ENCODE measurements at places on chromosomes 12 and 14.

DNA sequence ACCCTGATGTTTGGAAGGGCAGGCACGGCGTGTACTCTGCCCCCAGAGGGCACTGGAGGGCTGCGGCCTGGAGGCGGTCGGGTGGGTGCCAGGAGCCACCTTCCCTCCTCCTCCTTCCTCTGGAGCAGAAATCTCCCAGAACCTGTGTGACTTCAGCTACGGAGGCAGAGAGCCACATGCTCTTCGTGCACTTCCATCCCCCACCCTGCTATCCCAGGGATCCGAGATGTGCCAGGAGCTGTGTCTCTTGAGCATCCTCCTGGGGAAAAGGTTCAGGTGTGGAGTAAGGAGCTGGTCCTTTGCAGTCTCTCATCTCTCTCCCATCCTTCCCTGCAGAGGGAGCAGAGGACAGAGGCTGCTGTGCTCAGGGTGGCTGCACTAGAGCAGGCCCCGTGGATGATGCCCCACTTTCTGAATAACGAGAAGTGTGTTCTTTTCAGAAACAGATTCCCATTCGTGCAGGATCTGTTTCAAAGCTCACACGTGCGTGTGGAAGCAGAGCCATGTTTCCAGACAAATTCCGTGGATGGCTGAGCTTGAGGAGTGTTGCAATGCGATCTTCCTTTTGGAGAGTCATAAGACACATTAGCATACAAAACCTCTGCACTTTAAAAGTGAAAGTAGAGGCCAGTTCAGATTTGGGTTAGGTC is 162.9 kb downstream of the ADGRD1 start:
- no peak for DNase-seq

GRCh38 chr14:30600922-30601918 is 20.9 kb upstream of the SCFD1 start:
- no peak for DNase-seq

DNA sequence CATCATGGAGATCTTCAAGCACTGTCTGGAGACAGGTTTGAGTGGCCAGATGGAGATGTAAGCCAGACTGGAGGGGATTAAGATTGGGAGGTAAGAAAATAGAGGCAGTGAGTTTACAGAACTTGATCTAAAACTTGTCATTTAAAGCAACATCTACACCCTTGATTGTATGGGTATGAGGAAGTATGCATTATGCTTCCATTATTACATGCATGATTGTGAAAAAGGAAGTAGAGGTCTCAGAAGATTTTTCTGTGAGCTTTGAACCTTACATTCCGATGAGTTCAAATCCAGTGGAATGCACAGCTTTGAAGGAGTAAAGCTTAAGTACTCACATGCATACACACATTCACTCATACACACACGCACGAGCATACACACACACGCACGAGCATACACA is 550.8 kb downstream of the MED13L start:
- DNase-seq: no peak

DNA sequence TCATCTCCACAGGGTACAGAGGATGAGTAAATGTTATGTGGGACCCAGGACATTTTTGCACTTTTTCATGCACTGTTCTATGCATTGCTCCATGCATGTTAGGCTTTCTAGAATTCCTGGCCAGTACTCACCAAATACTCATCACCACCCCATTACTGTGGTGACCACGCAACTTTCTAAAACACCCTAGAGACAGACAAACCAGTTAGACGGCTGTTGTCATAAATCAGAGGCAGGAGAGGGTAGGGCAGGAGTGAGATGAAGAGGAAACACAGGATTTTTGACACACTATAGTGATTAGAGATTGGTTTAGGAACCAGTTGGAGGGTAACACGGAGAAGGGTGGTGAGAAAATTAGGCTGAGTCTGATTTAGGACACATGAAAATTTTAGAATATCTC is 59.3 kb downstream of the IFNG start:
- no peak for DNase-seq

GRCh38 chr12:100601626-100602025 is 28.1 kb downstream of the GAS2L3 start:
- DNase-seq: no peak

DNA sequence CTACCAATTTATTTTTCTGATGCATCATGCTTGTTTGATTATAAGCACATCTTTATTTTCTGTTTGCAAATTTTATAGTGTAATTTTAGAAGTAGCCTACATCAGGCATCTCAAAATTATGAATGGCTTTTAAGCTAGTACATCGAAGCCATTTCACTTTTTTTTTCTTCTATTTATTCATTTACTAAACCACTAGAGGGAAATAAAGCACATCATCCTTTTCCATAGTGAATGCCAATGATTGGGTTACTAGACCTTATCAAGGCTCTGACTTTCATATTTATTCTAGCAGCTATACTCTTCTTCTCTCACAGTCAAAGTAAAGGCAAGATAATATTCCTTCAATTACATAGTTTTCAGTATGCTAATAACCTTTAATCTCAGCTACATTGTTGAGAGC is 736.4 kb upstream of the LRFN5 start:
- no peak for DNase-seq

GRCh38 chr14:80211153-80212022 is at the start of gene DIO2:
TSS of gene DIO2 (minus strand) at chr14:80211504. CDS start at chr14:80211472, 32 bp downstream.
- peak; percentile 32 for DNase-seq

DNA sequence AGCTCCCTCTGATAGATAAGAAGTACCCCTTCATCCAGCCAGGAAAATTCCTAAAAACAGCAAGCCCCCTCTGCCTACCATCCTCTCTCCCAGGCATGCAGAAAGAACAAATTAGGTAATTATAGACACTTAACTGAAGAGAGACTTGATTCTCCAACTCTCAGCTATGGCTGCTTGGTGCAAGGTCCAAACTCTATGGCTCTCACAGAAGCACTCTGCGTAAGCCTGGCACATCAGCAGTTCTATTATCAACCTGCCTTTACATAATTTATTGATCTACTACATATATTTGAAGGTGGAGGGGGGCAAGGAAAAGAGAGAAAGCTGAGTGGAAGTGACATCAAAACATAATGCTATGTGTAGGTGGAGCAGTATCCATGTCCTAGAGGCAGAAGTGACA is 1.1 kb upstream of the MYO1A start:
- no peak for DNase-seq

- no peak for DNase-seq
Observed at GRCh38 chr12:71070416-71071128, 87.2 kb downstream of the TSPAN8 start.

DNA sequence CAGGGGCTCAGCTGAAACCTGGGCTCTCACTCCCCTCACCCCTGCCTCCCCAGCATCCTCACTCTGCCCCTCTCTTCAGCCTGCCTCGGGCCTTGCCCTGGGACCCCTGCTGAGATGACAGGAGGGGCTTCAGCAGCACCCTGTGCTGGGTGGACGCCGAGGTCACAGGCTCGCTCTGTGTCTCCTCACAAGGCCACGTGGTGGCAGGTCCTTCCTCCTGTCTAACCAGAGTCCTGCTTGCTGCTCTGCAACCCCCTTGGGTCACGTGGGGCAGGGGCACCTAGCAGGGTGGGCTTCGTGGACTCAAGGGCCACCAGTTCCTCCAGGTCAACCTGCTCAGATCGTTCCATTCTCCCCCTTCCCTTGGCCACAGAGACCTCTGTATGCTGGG is 90.4 kb downstream of the TMEM121 start:
- no peak for DNase-seq

DNA sequence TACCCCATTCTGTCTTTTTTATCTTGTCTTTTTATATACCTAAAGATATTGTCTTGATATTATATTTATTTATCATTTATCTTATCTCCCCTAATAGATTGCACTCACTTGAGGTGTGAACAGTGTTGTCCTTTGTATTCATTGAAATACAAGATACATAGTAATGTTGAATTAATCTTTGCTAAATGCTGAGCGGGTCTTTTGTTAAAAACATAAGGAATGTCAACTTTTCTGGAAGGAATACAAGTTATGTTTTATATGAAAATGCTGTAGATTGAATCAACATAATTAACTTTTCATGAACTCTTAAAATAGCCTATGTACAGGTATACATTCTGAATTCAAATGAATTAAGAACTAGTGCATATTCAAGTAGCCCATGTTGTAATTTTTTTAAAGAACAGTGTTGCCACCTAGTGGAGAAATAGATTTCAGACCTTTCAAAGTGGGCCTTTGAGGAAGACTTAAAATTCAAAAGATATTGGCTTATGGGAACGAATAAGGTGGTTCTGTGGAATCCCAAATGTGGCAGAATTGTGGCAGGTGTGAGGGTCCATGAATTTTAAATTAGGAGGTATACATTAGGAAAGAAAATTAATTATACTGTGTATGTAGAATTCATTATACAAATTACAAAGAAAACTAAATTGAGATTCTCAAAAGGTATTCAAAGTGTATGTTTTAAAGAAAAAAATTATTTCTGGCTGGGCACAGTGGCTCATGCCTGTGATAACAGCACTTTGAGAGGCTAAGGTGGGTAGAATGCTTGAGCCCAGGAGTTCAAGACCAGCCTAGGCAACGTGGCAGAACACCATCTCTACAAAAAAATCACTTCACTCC is 19.1 kb downstream of the BBOF1 start:
- peak; percentile 24 for DNase-seq

DNA sequence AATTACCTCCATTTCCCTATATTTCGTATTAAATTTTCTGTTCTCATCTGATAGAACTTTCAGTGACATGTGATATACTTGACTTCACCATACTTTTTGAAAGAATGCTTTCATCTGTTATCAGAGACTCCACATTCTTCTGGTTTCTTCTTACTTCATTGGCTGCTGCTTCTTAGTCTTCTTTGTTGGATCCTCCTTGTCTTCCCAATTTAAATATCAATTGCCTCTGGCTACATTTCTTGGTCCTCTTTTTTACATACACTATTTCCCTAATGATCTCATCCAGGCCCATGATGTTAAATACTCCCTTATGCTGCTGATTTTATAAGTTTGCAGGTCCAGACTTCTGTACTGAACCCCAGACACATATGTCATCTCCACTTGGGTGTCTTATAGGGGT is 22.0 kb downstream of the OR5AU1 start:
- no peak for DNase-seq

DNA sequence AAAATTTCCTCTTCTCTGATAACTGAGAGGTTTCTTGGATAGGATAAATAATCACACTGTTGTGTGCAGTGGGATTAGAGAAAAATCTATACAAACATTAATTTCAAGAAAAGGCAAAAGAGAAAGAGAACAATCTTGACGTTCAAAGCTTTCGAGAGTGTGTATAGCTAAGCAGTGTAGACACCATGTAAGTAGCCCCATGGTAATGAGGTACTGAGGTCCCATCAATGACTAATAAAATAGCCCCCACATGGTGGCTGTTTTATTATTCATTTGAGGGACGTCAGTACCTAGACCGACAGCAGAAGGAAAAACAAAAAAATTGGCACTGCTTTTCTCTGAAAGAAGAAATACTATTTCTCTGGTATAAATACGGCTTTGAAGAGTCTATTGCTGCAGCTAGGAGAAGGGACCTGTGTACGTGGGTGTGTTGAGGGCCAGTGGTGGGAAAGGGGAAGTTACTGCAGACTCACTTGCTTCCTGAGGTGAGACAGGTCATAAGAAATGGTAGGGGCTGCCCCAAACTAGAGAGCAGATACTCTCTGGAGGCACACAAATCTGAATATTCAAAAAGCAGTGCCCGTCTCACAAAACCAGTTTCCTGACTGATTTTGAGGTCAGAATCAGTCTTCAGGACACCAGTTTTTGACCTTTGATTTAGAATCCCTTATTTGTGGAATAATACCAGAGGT is 339.8 kb downstream of the EMP1 start:
- no peak for DNase-seq

DNA sequence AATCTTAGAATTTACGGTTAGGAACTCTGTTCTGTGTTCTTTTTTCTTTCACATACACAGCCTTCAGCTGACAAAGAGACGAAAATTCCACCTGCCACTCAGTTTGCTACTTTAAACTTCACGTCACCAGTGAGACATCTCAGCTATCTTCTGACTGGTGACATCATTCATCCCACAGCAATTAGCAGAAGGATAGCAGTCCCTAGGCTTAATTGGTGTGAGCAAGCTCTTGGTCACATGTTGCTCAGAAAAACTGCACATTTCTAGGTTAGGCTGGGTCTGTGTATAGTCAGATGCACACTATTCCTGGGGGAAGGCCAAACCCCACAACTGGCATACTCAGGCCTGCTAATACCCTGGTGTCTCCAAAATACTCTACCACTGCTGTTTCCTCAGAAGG is 23.9 kb downstream of the SLC7A7 start:
- peak; percentile 44 for DNase-seq

DNA sequence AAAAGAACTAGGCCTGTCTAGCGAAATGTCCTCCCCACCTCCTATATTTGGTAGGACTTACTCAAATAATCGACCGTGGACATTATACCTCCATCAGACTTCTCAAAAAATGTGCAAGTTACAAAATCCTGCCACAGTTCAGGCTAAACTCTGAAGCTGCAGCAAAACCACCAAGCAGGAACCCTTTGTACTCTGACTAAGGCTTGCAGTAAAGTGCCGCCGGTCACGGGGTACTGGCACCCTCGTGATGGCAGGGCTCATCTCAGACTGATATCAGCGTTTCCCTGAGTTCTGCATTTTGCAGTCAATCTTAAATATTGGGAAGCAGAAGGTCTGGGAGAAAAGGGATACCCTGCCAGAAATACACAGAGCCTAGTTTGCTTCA is 17.1 kb downstream of the SLC11A2 start:
- no peak for DNase-seq

DNA sequence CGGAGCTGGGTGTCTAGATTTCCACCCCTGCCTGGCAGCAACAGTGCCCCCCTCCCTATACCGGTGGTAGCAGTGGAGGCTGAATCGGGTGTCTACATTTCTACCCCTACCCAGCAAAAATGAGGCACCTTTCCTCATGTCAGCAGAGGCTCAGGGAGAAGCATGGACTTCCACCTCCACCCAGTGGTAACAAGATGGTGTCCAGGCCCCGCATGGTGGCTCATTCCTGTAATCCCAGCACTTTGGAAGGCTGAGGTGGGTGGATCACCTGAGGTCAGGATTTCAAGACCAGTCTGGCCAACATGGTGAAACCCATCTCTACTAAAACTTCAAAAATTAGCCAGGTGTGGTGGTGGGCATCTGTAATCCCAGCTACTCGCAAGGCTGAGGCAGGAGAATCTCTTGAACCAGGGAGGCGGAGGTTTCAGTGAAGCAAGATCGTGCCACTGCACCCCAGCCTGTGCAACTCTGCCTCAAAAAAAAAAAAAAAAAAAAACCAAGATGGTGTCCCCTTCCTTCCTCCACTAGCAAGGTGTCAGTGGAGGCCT is 35.5 kb upstream of the OR5AU1 start:
- no peak for DNase-seq

GRCh38 chr12:102314821-102315220 is 117.2 kb upstream of the PMCH start:
- DNase-seq: no peak
